HCT116 (cell line): ENCODE measurements at places on chromosomes 4 and X. TPM values are rescaled to one million over a fixed set of nuclear protein-coding genes. Genes with fewer than 3 reads are reported as not detected.

The MTNR1A gene
- total RNA-seq = 0.84 TPM

The GPRASP2 gene
- 2.1 TPM for total RNA-seq

The DAPP1 gene
- 0.76 TPM for total RNA-seq

The IL21 gene
- 0.12 TPM for total RNA-seq

DNA sequence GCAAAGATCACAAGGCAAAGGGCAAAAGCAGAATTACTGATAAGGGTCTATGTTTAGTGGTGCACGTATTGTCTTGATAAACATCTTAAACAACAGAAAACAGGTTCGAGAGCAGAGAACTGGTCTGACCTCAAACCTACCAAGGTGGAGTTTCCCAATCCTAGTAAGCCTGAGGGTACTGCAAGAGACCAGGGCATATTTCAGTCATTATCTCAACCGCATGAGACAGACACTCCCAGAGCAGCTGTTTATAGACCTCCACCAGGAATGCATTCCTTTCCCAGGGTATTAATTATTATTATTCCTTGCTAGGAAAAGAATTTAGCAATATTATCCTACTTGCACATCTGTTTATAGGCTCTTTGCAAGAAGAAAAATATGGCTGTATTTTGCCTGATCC is 51.5 kb downstream of the NPNT start:
- no peaks in the 10 kb centered on the region for H3K4me1 ChIP-seq
- H3K27ac ChIP-seq = no peak overlapping the region
- H3K36me3 ChIP-seq = no peaks in the 10 kb centered on the region
- H3K27me3 ChIP-seq = no peaks in the 10 kb centered on the region
- DNase-seq = no peak

GRCh38 chr4:54091637-54092404 is 8.1 kb upstream of the GSX2 start:
- DNase-seq = no peak
- H3K27ac ChIP-seq = no peak overlapping the region
- no peaks in the 10 kb centered on the region for H3K36me3 ChIP-seq

- no peaks in the 10 kb centered on the region for H3K27me3 ChIP-seq
- no peaks in the 10 kb centered on the region for H3K4me1 ChIP-seq
- no peak overlapping the region for H3K4me3 ChIP-seq
- no peaks in the 10 kb centered on the region for H3K36me3 ChIP-seq
- H3K27ac ChIP-seq = no peak overlapping the region
Observed at GRCh38 chr4:79927931-79928330, 145.1 kb downstream of the ANTXR2 start.

DNA sequence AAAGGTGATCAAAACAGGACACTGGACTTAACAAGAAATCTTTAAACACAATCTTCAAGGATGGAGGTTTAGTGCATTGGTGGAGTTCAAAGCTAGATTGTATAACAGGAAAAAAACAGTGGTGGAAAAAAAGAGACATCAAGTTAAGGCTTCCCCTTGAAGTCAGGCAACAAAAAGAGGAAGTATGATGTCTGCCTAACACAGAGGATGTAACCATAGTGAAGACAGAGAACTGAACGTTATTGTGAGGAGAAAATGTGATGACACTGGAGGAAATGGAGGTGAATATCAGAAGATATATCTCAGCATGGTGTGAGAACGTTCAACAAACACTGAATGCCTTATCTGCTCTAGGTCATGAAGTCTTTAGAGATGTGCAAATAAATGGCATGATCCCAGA is 192.4 kb upstream of the AR start:
- no peaks in the 10 kb centered on the region for H3K4me1 ChIP-seq
- H3K36me3 ChIP-seq = no peaks in the 10 kb centered on the region
- no peak for DNase-seq
- H3K27me3 ChIP-seq = no peaks in the 10 kb centered on the region
- H3K27ac ChIP-seq = no peak overlapping the region

GRCh38 chr4:71063711-71064110 is 70.3 kb downstream of the DCK start:
- H3K4me3 ChIP-seq = no peak overlapping the region
- DNase-seq = no peak
- H3K27ac ChIP-seq = no peak overlapping the region
- no peaks in the 10 kb centered on the region for H3K36me3 ChIP-seq
- no peaks in the 10 kb centered on the region for H3K27me3 ChIP-seq

DNA sequence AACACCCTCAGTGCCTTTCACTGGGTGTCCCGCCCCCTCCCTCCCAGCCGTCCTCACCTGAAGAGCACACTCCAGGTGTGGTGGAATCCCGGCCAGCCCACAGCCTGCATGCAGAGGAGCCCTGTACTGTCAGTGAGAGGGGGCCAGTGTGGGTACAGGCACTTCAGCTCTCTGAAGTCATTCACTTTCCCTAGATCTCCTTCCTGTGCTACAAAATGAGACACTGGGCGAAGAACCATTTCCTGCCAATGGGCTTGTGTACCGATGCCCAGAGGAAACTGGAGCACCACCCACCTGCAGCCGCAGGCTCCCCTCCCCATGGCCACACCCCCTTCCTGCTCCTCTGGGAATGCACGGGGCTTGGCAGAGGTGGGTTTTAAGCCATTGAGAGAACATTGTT is 73.9 kb upstream of the C4orf50 start:
- H3K36me3 ChIP-seq = no peaks in the 10 kb centered on the region
- no peak for DNase-seq

DNA sequence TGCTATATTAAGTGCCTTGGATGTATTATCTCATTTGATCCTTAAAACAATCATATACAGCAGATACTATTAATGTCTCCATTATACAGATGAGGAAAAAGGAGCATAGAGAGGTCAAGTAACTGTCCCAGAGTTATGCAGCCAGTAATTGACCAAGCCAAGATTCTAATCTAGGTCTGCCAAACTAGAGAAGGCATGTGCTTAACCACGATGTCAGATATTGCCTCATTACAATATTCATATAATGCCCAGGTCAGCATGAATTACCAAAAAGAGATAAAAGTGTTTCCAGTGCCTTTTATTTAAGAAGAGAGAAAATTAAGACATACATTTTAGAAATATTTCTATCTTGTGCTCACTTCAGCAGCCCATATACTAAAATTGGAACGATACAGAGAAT is 7.1 kb downstream of the ARHGEF6 start:
- H3K4me3 ChIP-seq = no peak overlapping the region
- H3K27ac ChIP-seq = no peak overlapping the region
- no peaks in the 10 kb centered on the region for H3K27me3 ChIP-seq

DNA sequence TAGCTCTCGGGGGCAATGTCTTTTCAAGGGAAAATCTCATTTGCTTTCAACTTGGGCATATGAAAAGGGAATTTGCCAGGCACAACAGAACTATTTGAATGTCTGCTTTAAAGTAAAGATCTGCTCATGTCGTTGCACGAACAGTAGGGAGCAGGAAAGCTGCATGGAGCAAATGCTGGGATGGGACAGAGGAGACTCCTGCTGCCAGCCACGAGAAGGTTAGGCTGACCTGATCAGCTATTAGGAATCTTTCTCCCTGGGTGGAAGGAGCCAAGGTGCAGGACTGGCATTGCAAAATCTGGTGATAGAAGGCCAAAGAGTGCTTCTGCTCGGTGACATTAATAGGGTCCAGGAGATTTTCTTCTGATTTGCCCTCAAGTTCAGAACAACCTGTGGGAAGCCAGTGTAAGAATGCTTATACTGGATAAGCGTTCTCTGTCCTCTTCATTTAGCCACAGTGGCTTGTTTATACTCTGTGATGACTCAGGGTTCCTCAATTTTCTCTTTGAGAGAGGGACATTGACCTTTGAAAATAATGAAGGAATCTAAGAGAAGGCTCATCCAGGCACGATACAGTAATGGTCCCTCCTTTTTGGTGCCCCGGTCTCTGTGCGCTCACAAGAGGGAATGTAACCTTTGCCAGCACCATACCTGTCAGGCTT is 22.9 kb downstream of the FHL1 start:
- no peaks in the 10 kb centered on the region for H3K36me3 ChIP-seq
- no peak overlapping the region for H3K4me3 ChIP-seq
- peaks cover 12% of the 10 kb centered on the region; the same call in 1 of the 2 replicates for H3K4me1 ChIP-seq

DNA sequence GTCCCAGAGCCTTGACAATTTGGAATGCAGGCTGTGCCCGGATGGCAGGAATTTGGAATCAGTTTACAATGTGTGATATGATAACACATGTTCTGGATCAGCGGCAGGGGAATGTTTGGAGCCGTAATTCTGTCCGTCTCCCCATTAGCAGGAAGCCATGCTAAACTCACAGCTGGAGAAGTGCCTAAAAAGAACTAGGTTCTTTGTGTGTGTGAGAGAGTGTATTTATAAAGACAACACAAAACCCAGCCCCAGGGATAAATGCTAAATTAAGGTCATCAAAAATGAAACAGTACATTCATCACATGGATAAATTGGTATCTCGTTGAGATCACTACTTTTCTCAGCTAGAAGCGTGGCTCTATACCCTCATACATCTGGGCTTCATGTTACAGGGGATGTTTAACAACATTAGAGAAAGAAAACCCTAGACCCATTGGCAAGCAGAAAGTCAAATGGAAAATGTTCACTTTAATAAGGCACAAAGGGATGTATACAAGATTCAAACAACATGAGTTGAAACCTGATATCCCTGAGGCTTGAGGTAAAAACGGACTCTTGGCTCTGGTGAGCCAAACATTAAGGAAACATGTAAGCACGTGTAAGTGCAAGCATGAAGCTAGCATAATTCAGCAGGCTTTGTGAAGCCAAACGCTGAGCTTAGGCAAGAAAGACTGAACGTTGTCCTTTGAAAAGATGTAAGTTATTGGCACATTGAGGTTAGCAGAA is 18.0 kb upstream of the TMEM131L start:
- no peaks in the 10 kb centered on the region for H3K27me3 ChIP-seq
- H3K4me3 ChIP-seq = no peak overlapping the region
- no peaks in the 10 kb centered on the region for H3K36me3 ChIP-seq
- H3K4me1 ChIP-seq = peaks cover 23% of the 10 kb centered on the region
